Stimulated activated CD8-positive, alpha-beta memory T cell treated with anti-CD3 and anti-CD28 coated beads, Interleukin-7, amount 100 ng/mL, for 1 hour (primary cell): ENCODE measurements at places on chromosomes 3 and 15.

DNA sequence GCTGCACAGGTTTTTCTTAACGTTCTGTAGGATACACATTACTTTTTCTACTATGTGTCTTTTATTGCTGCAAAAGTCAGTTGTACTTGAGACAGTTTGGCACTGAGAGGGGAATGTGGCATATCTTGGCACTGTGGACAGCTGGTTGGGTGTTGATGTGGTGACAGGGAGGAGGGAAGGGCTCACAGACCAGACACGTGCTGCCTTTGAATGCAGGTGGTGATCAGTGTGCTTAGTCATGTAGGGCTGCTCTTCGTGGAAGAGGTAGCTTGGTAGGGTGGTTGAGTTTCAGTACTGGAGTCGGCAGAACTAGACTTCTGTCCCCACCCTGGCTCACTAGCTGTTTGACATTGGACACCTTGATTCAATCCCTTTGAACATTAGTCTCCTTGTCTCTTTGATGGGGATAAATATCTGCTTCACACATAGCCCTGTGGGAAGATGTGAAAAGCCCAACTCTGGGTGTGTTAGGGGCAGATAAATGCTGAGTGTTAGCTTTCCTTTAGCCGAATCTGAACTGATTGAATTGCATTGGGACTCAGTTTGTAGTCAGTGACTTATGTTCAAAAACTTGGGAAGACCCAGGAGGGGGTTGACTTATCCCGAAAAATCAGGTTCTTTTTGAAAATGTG lies 108.4 kb downstream of the PTPRG start:
- no peak for DNase-seq

DNA sequence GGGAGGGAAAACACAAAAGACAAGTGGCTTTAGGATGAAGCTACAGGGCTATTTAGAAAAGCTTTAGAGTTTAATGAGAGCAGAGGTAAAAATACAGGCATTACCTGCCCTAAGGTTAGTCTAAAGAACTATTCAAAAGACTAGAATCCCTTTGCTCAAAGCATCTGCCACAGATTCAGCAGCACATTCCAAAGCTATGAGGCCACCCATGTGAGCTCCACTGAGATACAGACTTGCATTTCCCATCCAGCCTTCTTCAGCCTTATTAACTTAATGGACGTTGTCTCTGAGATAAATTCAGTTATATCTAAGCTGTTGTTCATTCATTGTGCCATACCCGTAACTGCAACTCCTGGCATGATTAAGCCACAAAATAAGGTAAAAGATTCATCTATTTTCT lies 25.4 kb downstream of the CXCR6 start:
- DNase-seq, result no peak

- DNase-seq, result no peak
These were observed 505.9 kb upstream of the CFAP20DC start for GRCh38 chr3:59555593-59556315.

GRCh38 chr3:131688370-131688769 lies 185.6 kb upstream of the MRPL3 start:
- no peak for DNase-seq

DNA sequence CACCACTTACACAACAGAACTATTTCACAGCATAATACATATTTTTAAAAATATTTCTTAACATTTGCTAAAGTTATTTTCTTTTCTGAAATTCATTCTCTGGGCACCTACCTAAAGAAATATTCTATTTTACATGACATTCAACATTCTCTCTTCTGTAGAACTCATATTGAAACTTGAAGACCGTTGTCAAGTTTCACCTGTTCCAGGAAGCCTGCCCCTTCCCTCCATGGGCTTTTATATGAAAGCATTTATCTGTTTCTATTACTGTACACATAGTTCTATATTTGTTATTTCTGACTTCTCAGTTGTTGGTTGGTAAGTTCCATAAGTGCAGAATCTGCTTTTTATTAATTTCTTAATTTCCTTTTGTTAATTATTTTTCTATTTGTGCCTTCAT lies 204.3 kb upstream of the ALCAM start:
- DNase-seq, result no peak

- DNase-seq, result no peak
These were observed 48.2 kb upstream of the FHIT start for GRCh38 chr3:61299343-61300005.

DNA sequence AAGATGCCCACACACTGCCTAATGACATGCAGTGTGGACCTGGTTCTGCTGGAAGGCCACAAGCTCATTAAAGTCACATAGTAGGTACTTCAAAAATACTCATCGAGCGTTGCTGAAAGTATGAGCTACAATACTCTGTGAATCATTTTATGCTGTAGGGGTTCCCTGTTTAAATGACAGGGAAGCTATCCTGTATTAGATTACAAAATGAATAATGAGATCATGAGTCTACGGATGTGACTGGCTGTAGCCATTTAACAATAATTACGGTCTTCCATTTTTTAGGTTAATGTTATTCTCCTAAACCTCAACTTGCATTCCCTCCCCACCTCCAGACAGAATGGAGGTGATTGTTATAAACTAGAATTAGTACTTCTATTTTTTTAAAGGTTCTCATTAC lies 128.2 kb upstream of the FAM3D start:
- DNase-seq, result no peak

GRCh38 chr3:172307141-172307560 lies 141.1 kb downstream of the GHSR start:
- DNase-seq, result no peak

GRCh38 chr15:95897651-95898050 lies 432.8 kb upstream of the NR2F2 start:
- no peak for DNase-seq

- no peak for DNase-seq
These were observed 3.2 kb downstream of the MAP2K1 start for GRCh38 chr15:66389859-66390381.
